Activated naive CD8-positive, alpha-beta T cell treated with anti-CD3 and anti-CD28 coated beads, Interleukin-2, amount 10 ng/mL, durations not matched to agents 7 days and 5 days (primary cell): ENCODE measurements at places on chromosomes 4 and X.

- no peak for DNase-seq
Observed at GRCh38 chr4:88010966-88011365, 3.5 kb downstream of the PKD2 start.

DNA sequence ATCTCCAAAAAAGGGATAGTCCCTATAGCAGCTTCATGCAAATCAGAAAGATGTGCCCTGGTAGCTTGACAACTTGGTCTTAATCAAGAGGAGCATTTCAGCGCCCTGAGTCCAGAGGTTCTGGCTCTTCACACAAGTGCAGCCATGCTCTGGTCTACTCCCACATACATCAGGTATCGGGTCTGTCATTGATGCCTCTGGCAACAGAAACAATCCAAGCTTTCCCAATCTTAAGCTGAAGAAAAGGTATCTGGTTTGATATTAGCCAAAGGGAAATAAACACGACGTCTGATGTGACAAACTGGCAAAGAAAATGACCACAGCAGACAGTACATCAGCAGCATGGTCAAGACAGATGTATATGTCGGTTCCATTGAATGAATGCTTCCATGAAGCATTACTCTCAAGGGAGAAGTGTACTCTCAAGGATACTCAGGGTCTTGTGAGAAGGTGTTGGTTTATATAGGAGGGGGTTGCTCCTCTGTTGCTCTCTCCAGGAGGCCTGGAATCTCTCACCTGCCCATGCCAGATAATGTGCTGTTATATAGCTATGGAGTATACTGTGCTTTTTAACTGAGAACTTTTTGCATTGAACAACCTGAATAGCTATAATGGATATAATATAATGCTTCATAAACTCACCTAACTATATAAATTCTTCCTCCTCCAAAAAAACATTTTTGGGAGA is 879.6 kb upstream of the PCDH10 start:
- no peak for DNase-seq

DNA sequence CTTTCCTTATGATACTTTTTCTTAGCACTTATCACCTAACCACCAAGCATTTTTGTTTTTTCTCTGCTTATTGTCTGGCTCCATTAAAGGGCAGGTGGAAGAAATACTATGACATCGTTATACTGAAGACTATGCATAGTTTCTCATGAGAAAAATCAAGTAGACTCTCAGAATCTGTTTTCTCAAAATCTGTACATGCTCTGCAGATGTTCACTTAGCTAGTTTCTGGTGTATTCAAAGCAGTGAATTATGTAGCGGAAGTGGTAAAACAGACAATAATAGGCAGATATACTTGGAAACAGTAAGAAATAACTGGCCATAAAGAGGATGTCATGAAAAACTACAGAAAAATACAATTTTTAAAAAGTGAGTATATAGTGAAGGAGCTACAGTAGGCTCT is 146.0 kb downstream of the STIM2 start:
- DNase-seq = no peak

GRCh38 chr4:147015491-147015890 is 69.8 kb upstream of the TTC29 start:
- no peak for DNase-seq

DNA sequence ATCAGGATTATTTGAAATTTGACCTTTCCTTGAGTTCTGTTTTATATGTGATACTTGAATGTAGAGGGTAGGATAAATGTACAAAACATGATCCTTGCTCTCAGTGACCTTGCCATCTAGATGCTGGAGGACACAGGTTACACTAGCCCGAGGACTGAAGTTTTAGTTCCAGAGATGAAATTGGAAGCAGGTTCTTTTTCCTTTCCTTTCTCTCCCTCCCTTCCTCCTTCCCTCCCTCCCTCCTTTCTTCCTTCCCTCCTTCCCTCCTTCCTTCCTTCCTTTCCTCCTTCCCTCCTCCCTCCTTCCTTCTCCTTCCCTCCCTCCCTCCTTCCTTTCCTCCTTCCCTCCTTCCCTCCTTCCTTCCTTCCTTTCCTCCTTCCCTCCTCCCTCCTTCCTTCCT is 54.3 kb downstream of the LRRC66 start:
- DNase-seq = no peak

GRCh38 chrX:39199429-39199828 is 398.2 kb downstream of the MID1IP1 start:
- DNase-seq = no peak

GRCh38 chrX:125172531-125172930 is 147.1 kb upstream of the TEX13C start:
- no peak for DNase-seq

DNA sequence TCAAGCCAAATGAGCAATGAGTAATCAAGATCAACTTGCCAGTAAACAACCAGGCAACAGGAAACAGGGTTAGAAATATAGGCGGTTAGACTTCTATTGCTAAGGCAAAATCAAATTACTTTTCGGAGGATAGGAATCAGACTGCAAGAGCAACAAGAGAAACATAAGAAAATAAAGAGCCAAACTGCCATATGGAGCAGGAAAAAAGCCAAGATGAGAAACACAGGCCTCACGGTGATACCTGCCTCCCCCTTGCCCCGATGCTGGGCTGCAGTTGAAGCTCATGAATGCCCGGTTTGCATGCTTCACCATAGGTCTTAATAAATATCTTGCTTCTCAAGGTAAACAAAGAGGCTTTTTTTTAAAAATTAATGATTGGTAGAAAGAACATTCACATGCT is 158.4 kb upstream of the MAGEC2 start:
- DNase-seq = no peak

DNA sequence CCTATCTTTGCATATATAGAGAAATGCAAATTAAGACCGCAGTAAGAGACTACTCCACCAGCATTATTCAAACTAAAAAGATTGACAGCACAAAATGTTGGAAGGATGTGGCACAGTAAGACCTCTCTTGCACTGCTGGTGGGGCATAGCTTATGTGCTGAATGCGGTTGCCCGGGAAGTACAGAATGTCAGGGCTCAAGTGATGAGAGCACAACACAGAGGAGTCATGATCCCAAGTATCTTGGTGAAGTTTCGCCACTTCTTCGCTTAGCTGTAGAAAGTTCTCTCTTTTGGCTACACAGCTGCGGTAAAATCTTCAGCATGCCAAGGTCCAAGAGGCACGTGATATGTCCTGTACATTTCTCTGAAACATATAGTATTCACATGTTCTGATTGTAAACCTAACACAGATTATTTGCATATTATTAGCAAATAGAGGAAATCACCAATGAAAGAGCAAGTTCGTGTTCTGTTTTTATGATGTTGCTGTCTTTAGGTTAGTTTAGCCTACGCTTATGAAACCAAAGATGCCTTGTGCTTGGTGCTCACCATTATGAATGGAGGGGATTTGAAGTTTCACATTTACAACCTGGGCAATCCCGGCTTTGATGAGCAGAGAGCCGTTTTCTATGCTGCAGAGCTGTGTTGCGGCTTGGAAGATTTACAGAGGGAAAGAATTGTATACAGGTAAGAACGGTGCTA is 55.0 kb downstream of the HTT-AS start:
- no peak for DNase-seq

- DNase-seq = no peak
Observed at GRCh38 chr4:98862371-98862770, 66.6 kb downstream of the EIF4E start.

DNA sequence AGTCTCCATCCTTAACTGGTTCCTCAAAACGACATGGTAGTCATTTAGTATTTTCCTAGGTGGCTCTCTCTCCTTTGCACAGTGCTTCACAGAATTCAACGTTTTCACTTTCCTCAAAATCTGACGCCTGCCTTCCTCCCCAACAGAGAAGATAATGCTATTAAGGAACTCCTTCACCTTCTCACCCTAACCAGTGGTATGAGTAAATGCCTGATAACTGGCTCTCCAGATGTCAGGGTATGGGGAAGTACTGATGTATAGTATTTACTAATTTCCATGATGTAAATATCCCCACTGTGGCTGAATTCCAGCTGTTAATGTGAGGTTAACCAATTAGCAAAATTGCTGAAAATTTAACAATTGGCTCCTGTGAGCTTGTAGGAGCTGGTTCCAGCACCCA is 28.8 kb upstream of the NSUN7 start:
- no peak for DNase-seq
